ENCODE measurements at places on chromosomes 7 and 10.

DNA sequence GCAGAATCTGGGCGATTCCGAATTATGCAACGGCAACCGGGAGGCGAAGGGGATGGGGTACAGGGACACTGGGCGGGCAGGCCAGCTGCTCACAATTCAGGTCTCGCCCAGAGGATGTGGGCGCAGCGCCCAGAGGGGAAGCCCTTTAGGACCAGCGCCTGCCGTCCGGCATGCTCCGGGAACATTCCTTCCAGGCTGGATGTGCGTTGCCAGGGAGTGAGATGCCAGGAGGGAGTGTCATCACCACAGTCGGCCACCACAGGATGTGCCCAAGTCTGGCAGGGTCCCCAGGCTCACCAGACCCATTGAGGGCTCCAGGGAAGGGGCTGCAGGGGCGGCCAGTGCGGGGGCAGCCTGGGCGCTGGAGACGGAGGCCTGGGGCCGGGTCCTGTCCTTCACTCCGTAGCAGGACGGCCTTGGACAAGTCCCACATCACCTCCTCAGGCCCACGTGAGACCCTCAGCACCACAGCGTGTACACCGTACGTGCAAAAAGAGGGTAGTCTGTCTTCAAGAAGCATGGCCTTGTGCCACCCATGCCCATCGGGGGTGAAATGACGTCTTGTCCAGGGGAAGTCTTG is 63.9 kb downstream of the FOXL3 start:
- DNase-seq, result no peak

DNA sequence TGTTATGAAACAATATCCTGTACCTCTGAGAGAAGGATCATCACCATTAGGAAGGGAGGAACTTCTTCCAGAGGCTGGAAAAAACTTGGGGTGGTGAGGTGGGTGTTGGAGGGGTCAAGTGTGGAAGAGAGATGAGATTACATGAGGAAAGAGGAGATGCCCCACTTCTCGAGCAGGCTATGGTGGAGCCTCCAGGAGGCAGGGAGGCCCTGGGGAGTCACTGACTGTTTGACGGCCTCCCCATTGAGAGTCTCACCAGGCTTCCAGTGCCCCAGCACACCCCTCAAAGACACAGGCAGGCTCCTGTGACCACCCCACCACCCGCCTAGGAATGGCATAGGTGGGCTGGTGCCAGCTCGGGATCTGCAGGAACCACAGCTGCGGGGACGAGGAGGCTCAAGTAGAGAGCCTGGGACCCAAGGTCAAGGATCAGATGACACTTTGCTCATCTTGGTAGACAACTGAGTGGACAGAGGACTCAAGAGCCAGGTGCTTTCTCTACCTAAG is 185.3 kb upstream of the GDF10 start:
- DNase-seq, result no peak

- no peak for DNase-seq
These were observed 63.7 kb downstream of the PROSER2 start for GRCh38 chr10:11886851-11887250.

GRCh38 chr7:63925626-63926460 is 72.8 kb upstream of the ZNF722 start:
- DNase-seq, result no peak

Data from thymus (tissue), 14 donors.